Endothelial cell (in vitro differentiated cells): ENCODE measurements at places on chromosomes 2 and 18. TPM values are rescaled to one million over a fixed set of nuclear protein-coding genes. Genes with fewer than 3 reads are reported as not detected.

- H3K27ac ChIP-seq: no peak overlapping the region
- H3K27me3 ChIP-seq: no peaks in the 10 kb centered on the region
- no peaks in the 10 kb centered on the region for H3K4me1 ChIP-seq
- H3K4me3 ChIP-seq: no peak overlapping the region
- no peaks in the 10 kb centered on the region for H3K36me3 ChIP-seq
Measured at GRCh38 chr2:51301381-51301780, 269.4 kb upstream of the NRXN1 start.

GRCh38 chr2:45653122-45653913 is 1.8 kb downstream of the PRKCE start:
- peaks cover 6% of the 10 kb centered on the region for H3K36me3 ChIP-seq
- H3K27ac ChIP-seq: no peak overlapping the region
- DNase-seq: no peak
- H3K4me1 ChIP-seq: peaks cover 23% of the 10 kb centered on the region

- H3K36me3 ChIP-seq: no peaks in the 10 kb centered on the region
- DNase-seq: peak; percentile 76
- H3K27ac ChIP-seq: no peak overlapping the region
- no peaks in the 10 kb centered on the region for H3K27me3 ChIP-seq
- peaks cover 31% of the 10 kb centered on the region for H3K4me1 ChIP-seq
Measured at GRCh38 chr2:36785179-36785795, 88.8 kb downstream of the VIT start.

Gene MAP3K19
- total RNA-seq: not detected
